ENCODE measurements at places on chromosomes 7 and 10.

- DNase-seq = peak; percentile 79
These were observed 114.1 kb downstream of the VIPR2 start for GRCh38 chr7:159030490-159031134.

GRCh38 chr7:30181736-30182522 lies 47.1 kb downstream of the MTURN start:
- DNase-seq = no peak

GRCh38 chr7:76220185-76221057 lies 18.7 kb downstream of the SRRM3 start:
- no peak for DNase-seq

- no peak for DNase-seq
These were observed 55.2 kb upstream of the RPA3 start for GRCh38 chr7:7773334-7774309.

- no peak for DNase-seq
These were observed 98.6 kb upstream of the PHF14 start for GRCh38 chr7:10875080-10875479.

DNA sequence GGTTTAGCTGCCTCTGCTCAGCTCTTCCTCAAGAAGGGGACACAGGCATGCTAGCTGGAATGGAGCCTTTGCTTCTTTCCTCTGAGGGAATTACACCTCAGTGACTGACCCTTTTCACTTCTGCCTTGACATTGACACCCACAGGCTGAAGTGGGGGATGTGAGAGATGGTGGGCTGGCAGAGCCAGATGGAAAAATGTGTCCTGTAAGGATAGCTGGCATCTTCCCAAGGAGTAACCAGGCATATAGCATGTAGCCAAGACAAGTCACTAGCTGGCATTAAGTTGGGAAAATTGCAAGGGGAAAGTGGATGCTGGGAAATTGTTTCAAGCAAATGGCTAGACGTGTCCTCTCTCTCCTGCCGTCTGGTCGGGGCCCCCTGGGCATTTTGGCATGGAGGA lies 19.9 kb downstream of the STMP1 start:
- no peak for DNase-seq

- DNase-seq = peak; percentile 73
These were observed 166.4 kb downstream of the C7orf25 start for GRCh38 chr7:42745357-42746059.

GRCh38 chr10:9297580-9297979 lies 1243.1 kb downstream of the GATA3 start:
- no peak for DNase-seq

DNA sequence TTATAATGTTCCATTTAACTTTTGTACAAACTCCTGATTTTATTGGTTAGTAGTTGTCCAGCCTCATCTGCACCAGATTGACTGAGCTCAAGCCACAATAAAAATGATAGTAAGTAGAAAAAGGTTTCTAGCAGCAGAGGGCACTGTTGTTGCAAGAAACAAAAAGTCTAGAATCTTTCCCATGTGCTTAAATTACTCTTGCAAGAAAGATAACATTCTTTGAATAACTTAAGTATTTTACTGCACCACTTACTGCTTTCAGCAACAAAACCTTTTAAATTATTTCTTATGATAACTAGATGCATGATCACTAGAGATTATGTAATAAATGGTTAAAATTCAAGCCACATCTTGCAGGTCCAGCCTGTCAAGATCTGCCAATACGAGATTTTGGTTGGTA lies 27.0 kb downstream of the LMOD2 start:
- no peak for DNase-seq

- DNase-seq = no peak
These were observed 244.5 kb upstream of the PITRM1 start for GRCh38 chr10:3417096-3417495.

GRCh38 chr7:96181174-96181573 lies 140.7 kb downstream of the SLC25A13 start:
- DNase-seq = no peak

- no peak for DNase-seq
These were observed 134.3 kb downstream of the HTR7 start for GRCh38 chr10:90723416-90724068.

DNA sequence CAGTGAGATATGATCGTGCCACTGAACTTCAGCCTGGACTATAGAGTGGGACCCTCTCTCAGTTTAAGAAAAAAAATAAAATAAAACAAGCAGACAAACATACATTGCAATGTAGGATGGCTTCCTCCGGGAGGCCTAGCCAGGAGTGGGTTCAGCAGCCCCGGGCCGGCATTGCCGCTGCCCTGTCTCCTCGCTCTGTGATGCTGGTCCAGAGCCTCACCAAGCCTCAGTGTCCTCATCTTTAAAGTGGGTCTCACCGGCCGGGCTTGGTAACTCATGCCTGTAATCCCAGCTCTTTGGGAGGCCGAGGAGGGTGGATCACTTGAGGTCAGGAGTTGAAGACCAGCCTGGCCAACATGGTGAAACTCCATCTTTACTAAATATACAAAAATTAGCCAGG lies 71.6 kb downstream of the PTPRE start:
- no peak for DNase-seq

DNA sequence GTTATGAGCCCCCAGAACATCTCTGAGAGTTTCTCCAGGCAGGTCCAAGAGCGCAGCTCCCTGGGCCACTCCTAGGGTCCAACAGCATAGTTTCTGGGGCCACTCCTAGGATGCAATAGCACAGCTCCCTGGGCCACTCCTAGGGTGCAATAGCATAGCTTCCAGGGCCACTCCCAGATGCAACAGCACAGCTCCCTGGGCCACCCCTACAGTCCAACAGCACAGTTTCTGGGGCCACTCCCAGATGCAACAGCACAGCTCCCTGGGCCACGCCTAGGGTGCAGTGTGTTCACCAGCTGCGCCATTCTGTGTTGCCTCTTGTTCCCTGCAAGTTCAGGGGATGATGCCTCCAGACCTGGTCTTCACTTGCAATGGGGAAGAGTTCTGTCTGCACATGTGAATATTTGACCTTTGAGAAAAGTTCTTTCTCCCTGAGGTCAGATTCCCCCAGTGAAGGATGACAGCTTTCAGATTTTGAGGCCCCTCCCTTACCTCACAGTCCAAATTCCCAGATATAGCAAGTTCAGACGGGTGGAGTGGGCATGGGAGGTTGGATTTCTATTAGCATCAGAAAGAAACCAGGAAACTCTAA lies 43.0 kb upstream of the LEP start:
- DNase-seq = no peak

DNA sequence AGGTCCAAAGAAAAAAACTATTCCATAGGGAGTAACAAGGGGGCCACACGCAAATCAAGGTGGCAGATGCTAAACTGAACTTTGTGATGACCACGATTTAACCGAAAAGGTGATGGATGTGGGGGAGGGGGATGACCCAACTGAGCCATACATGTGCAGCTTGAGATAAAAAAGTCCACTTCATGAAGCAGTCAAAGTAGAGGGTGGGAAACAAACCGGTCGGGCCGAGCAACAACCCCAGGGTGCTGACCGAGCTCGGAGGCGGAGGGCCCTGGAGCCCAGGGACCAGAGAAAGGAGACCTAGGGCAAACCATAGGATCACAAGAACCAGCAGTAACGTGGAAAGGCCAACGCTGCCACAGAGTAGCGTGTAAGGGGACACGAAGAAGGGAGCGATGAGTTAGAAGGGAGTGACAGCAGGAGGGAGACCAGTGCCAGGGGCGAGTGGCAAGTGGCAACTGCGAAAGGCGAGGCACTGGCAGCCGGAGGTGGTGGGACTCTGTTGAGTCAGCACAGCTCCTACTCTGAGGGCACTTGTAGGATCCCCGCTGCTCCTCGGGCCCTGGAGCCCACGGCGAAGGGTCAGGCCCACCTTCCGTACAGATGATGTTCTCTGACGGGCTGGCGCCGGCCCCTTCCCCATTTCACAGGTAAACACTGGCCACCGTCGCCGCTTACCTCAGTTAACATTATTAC lies 540 bp downstream of the SNX13 start:
- DNase-seq = peak; percentile 70

DNA sequence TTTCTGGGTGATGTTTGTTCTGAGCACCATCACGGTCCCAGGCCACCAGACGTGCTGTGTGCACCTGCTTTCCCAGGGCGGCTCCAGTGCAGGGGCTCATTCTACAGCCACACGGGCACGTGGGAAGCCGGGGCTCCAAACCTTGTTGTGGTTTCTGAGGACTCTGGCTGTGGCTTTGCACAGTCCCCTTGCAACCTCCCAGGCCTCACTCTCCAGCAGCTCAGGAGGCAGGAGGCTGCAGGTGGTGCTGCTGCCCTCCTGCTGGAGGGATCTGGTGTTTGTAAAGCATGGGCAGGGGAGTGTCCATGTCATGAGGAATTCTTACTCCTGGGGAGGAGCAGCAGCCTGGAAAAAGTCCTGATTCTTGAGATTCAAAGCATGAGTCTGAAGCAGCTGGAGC lies 54.3 kb downstream of the INSYN2A start:
- no peak for DNase-seq

GRCh38 chr10:92241158-92241500 lies 49.7 kb downstream of the CPEB3 start:
- peak; percentile 41 for DNase-seq

Measured in testis (tissue), 5 donors.